Sciatic nerve (tissue), 2 donors: ENCODE measurements at places on chromosomes 13 and 19. TPM values are rescaled to one million over a fixed set of nuclear protein-coding genes. Genes with fewer than 3 reads are reported as not detected.

NCAN gene
- not detected for total RNA-seq

TGFBR3L gene
- total RNA-seq, result not detected

NTF4 gene
- total RNA-seq, result not detected

ERFL gene
- total RNA-seq, result 0.27 TPM

SMAD9 gene
- 30.5 TPM for total RNA-seq

AKT2 gene
- 130 TPM for total RNA-seq

PSG6 gene
- not detected for total RNA-seq

KLK3 gene
- not detected for total RNA-seq

C19orf81 gene
- not detected for total RNA-seq

PPM1N gene
- 1.8 TPM for total RNA-seq

LILRA1 gene
- total RNA-seq, result 2.3 TPM

KLK13 gene
- 0.58 TPM for total RNA-seq

C19orf67 gene
- not detected for total RNA-seq

FLT3 gene
- total RNA-seq, result 0.22 TPM

RGS9BP gene
- total RNA-seq, result 0.13 TPM

SPIB gene
- 2.9 TPM for total RNA-seq

FCAR gene
- total RNA-seq, result 5.2 TPM

MUC16 gene
- 1.3 TPM for total RNA-seq

ZNF284 gene
- total RNA-seq, result 3.2 TPM

IGFL2 gene
- 0.85 TPM for total RNA-seq

IFNL2 gene
- total RNA-seq, result not detected

C13orf46 gene
- total RNA-seq, result 3.6 TPM

ZNF546 gene
- 14.3 TPM for total RNA-seq

ZNF570 gene
- 8.3 TPM for total RNA-seq

NBEA gene
- 16.3 TPM for total RNA-seq

CYP4F11 gene
- 2.1 TPM for total RNA-seq

SWSAP1 gene
- 1.3 TPM for total RNA-seq

ZNF229 gene
- 8.6 TPM for total RNA-seq

ADGRE2 gene
- total RNA-seq, result 4.9 TPM

CCNE1 gene
- total RNA-seq, result 4.1 TPM

TMPRSS9 gene
- total RNA-seq, result not detected

PSG2 gene
- total RNA-seq, result not detected

PSG7 gene
- not detected for total RNA-seq

ERICH4 gene
- not detected for total RNA-seq

UBE2L5 gene
- total RNA-seq, result 0.22 TPM

MYO16 gene
- total RNA-seq, result 0.27 TPM

RGCC gene
- total RNA-seq, result 138 TPM

CEACAM16 gene
- not detected for total RNA-seq

OR4F17 gene
- not detected for total RNA-seq

BLOC1S3 gene
- total RNA-seq, result 13.0 TPM

TMIGD2 gene
- 0.85 TPM for total RNA-seq

LRRC63 gene
- 0.49 TPM for total RNA-seq

LAIR2 gene
- total RNA-seq, result 1.1 TPM

CEACAM3 gene
- total RNA-seq, result 3.3 TPM
